ENCODE measurements at places on chromosomes 16 and 17.

- no peak for DNase-seq
Measured at GRCh38 chr16:8928467-8928957, 35.2 kb downstream of the USP7 start.

GRCh38 chr17:75774471-75774990 is 9.5 kb upstream of the GALK1 start:
- DNase-seq, result no peak

DNA sequence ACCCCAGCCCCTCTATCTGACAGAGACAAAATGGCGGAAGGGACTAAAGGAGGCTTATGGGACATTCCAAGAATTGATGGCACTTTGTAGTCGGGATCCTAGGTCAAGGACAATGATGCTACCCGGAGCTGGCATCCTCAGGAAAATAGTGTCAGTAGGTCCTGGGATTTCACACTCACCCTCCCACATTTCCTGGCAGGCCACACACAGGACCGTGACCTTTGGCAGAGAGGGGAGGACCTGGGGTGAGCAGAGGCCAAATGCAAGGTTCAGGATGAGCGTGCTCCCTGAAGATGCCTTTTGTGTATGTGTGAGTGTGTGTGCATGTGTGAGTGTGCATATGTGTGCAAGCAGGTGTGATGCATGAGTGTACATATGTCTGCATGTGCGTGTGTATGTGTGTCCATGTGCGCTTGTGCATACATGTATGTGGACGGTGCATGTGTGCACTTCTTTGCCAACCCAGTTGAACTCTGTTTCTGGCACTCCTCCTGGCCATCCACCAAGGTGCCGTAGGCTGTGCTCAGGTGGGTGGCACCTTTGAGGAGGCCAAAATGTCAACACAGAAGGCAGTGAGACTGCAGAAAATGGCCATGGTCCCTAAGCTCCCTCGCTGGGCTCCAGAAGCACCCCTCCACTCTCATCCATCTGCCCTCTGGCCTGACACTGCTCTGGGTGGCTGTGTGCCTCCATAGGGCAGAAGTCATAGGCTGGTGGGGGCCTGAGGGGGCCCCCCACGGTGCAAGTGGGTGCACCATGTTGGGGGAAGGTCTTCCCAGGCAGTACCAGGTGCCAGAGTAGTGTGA is 60.3 kb downstream of the SNX20 start:
- DNase-seq, result no peak

DNA sequence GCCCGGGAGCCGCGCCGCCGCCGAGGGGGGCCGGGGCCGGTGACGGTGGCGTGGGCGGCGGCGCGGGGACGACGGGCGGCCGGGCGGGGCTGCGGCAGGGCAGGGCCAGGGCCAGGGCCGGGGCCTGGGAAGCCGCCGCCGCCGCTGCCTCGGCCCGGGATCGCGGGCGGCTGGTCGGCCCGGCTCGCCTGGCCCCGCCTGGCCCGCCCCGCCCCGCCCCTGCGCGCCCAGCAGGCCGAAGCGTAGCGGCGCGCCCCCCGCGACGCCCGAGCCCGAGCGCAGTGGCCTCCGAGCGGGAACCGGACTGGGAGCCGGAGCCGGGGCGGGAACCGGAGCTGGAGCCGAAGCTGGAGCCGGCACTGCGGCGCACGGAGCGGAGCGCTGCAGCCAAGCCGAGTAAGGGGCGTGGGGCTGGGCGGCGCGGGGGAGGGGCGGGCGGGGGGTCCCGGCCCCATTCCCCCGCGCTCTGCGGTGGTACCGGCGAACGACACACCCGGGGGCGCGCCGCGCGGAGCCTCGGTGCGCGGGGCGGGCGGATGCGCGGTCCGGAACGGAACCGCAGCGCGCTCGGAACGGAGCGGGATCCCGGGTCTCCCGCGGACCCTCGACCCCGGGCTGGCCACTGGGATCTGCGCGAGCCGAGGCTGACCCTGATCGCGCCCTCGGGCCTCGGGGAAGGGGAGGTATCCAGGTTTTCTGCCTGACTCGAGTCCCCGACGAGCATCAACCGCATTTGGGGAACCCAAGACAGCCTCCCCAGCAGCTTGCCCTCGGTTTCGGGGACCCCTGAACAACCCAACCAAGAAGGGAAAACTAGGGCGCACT is at the start of gene BEAN1:
BEAN1 (plus strand) TSS at position 260 of the 825 bp plus-strand sequence. CDS start 10,382 bp downstream, outside the sequence.
- DNase-seq, result no peak
